ELR (cell line): ENCODE measurements at places on chromosomes 3 and 15.
A peak's percentile ranks its signal among the peaks of the same experiment; 100 is the strongest.

- no peak for DNase-seq
These were observed 1007.7 kb upstream of the SEMA6D start for GRCh38 chr15:46709460-46710083.

DNA sequence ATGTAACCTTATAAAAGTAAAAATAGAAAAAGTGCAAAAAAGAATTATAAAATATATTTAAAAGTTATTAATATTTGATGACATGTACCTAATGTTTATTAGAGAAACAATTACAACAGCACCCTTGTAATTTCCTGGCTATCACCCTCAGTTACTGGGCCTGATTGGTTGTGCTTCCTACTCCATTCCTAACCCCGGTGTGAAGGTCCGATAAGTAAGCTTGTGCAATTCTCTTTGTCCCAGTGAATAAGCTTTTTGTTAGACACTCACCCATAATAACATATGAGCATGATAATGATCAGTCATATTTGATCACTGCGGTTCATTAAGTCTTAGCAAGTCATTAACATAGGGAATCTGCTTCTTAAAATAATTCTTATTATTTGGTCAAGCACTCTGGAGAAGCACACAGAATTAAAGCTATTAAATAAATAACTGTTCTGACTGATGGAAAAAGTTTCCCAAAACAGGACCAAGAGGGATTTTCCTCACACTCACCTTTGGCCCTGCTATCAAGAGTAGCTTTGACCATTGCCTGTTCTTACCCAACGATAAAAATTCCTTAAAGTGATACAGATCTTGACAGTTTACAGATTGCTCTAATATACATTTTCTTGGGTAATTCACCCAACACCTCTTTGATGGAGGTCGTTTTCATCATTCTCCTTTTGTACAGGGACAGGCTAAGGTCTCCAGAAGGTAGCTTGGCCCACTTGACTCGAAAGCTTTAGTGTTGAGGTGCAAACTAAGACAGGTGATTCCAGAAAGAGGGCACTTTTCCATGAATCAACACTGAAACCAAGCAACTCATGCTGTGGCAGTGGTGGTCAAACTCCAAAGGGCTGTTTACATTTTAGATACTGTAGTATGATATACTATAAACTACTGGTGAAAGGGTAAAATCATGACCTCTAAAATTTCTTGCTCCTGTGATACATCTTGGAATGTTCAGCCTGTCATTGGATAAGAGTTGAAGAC, 543.0 kb upstream of the KCNMB2 start:
- DNase-seq, result no peak

DNA sequence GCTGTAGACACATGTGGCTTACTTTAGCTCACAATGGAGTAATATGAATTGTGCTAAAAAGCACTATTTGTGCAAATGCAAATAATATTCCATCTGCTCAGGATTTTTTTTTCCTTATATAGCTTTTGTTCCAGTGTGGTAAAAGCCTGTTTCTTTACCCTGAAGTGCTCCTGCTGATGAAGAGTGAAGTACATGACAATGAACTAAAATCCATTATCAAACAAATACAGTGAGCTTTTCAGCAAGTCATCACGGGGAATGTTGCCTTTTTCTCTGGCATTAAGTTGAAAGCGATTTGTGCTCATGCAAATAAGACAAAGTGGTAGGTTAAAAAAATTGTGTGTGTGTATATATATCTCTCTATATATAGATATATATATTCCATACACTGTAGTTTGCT, 28.6 kb upstream of the CCDC39 start:
- DNase-seq, result no peak

GRCh38 chr3:47578691-47579632, at the start of gene CSPG5:
TSS of gene CSPG5 (minus strand) at chr3:47578865. CDS start at chr3:47578693, 172 bp downstream.
- peak; percentile 19 for DNase-seq

- DNase-seq, result no peak
These were observed 443.3 kb downstream of the MAGI1 start for GRCh38 chr3:65595222-65596028.

DNA sequence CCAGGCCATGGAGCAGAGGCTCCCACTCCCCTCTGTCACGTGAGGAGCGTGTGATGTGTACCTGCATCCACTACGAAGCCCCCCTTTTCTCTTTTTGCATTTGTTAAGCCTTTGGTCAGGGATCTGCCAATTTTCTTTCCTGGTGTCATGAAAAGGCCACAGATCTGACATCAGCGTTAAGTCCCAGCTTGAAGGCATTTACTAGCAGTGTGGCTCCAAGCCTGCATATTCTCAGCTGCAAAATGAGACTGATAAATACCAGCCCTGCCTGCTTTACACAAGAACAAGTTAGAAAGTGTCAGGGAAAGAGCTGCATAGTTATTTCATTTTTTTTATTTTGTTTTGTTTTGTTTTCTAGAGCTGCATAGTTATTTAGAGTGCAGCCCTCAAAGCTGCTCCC, 2.3 kb upstream of the ANKRD63 start:
- no peak for DNase-seq

- DNase-seq, result no peak
These were observed 314.2 kb downstream of the LPP start for GRCh38 chr3:188468196-188468595.

DNA sequence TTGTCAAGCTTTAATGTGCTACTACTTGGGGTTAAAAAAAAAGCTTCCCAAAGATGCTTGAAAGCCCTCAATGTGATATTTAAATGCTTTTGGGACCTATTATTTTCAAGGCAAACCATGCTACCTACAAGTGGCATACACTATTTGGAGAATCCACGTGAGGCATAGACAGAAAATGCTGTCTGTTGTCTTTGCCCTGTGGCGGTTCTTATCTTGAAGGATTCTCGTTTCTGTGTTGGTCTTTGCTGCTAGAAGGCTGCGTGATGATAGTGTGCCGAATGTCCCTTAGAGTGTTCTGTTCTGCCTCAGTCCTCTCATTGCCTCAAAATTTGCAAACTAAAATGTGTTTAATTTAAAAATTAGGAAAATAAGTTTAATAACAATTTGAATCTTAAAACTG, 356.2 kb upstream of the RARB start:
- DNase-seq, result no peak

DNA sequence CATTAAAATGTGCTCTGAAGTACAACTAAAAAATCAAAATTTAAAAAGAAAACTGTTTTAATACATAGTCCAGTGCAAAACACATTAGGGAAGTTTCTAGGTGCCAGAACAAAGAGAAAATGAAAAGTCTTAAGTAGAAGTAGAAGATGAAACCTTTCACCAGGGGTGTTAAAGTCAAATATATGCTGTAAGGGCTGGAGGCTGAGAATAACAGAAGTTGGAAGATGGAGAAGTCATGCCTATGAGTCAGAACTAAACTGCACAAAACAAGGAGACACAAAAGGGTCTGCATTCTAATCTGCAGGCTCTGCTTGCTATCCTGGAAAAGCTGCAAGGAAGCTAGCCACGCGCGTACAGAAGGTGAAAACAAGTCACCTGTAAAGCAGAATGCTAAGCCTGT, 48.7 kb upstream of the CPB1 start:
- no peak for DNase-seq

DNA sequence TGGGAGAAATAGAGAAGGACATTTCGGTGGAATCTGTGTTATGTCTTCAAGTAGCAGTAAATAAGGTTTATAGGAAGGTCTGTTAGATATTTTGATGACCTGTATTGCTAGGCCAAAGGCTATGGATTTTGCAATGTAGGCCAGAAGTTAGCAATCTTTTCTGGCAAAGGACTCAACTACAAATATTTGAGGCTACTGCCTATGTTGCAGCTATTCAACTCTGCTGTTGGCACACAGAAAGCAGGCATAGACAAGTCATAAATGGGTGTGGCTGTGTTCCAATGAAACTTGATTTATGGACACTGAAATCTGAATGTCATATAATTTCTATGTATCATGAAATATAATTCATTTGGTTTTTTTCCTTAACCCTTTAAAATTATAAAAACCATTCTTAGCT, 438.7 kb upstream of the C2CD4B start:
- DNase-seq, result no peak

DNA sequence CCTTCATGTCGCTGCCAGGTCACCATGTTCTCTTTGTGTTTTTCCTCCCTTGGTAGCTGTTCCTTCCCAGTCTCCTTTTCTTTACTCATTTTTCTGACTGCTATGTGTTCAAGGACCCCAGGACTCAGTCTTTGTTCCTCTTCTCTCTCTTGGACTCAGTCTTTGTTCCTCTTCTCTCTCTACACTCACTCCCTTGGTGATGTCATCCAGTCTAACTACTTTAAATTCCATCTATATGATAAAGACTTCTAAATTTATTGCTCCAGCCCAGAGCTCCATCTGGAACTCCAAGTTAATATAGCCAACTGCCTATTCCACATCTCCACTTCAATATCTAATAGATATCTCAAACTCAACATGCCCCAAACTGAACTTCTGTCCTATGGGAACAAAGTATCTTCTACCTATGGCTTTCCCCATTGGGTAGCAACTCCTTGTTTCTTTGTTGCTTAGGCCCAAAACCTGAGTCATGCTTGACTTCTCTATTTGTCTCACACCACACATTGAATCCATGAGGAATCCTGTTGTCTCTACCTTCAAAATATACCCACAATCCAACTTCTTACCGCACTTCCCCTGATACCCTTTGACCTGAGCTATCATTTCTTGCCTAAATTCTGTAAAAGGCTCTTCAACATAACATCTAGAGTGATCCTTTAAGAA, 4.9 kb upstream of the DYNC1LI1 start:
- DNase-seq, result peak; percentile 45

DNA sequence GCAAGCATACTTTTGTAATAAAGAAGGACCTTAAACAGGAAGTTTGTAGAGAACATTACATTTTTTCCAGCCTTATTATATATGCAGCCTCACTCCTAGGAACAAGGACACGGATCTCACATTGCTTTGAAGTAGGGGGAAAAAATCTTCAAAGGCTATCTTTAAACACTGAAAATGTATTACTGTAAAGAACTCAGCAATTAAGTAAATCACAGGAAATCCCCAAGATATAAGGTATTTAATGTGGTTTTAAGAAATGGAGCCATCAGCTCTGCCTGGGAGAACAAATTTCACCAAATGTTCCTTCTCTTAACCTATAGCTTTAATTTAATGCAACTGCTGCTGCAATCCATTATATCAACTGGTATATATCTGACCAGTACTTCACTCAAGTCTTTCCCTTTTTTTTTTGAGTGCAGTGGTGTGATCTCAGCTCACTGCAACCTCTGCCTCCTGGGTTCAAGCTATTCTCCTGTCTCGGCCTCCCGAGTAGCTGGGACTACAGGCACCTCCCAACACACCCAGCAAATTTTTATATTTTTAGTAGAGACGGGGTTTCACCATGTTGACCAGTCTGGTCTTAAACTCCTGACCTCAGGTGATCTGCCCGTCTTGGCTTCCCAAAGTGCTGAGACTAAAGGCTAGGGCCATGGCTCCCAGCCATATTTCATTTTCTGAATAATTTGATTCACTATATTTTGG, 2.8 kb downstream of the BTLA start:
- no peak for DNase-seq

GRCh38 chr15:43346305-43346704, 15.9 kb upstream of the LCMT2 start:
- DNase-seq, result peak; percentile 18

DNA sequence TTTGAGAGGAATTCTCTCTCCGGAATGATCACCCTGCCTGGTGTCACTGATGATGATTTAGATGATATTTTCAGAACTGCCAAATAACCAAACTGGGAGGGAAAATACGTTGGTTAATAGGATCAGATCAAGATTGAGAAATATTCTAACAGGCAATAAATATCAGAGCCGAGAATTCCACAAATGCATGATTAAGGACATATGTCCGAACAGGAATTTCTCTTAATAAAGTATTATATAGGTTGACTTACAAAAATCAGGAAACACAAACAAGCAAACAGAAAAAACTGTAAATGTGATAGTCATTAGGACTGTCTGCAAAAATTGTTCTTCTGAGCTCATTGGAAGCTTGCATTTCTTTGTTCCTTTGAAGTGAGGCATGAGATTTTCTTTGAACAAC, 75.1 kb upstream of the PHLDB2 start:
- DNase-seq, result no peak

DNA sequence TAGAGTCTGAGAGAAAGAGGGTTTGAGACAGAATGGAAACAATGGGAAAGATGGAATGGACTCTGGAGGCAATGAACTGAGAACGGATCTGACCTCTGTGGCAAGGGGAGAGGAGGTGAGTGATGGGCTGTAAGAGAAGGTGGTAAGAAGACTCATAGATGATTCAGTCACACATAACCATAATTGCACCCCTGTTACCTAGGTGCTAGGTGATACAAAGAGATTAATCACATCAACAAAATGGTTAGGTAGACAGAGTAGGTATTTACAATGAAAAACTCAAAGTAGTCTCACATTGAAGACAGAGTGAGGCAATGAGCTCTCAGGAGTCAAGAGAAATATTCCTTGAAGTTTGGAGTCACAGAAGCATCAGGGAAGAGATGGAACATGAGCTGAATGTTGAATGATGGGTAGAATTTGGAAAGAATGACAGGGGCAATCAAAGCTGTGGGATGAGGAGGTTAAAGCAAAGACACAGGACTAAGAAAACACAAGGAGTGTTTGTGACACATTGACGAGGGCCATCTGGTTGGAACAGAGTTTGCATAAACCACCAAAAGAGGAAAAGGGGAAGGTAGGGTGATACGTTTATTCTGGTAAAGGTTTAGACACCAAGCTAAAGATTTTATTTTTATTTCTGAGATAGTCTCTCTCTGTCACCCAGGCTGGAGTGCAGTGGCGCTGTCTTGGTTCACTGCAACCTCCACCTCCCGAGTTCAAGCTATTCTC, 32.7 kb downstream of the MME start:
- no peak for DNase-seq

GRCh38 chr3:136734382-136735070, 17.7 kb downstream of the STAG1 start:
- peak; percentile 29 for DNase-seq

DNA sequence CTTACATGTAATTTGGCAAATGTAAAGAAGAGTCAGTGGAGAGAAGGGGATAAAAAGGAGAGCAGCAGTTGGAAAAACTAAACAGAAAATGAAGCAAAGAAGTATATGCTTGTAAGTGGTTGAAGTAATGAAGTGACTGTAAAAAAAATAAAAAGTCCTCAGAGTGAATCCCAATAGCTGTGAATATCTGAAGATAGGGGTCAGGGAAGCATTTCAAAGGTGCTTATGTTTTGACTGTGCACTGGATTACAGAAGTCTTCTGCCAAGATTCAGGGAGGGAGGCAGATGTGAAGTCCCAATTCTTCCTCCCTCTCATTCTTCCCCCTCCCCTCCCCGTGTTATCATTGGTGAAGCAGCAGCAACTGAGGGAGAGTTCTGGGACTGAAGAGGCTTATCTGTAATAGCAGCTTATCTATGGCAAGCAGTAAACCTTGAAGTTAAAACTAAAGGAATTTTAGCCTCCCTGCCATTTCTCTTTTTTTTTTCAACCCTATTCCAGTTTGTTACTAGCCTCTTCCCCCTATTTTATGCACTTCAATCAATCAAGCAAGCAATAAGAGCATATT, 597.9 kb downstream of the IGSF11 start:
- no peak for DNase-seq

DNA sequence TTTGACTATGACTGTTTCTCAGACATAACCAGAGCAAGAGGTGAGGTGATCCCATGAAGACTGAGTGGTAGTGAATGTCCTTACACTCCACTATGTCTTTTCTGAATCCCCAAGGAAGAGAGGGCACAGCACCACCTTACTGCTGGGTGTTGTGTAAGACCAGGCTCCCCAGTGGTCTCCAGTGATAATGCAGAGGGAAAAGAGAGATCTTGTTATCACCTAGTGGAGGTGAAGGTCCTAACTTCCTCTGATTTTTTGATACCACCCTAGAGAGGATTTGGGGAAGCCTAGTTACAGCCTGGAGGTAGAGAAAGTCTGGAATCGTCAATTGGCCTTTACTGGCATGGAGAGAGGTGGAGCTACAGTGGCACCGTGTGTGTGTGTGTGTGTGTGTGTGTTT, 288.0 kb upstream of the BCHE start:
- no peak for DNase-seq

GRCh38 chr3:27449530-27450150, 34.5 kb downstream of the SLC4A7 start:
- no peak for DNase-seq
